H1 (cell line): ENCODE measurements at places on chromosomes 2 and 18.

DNA sequence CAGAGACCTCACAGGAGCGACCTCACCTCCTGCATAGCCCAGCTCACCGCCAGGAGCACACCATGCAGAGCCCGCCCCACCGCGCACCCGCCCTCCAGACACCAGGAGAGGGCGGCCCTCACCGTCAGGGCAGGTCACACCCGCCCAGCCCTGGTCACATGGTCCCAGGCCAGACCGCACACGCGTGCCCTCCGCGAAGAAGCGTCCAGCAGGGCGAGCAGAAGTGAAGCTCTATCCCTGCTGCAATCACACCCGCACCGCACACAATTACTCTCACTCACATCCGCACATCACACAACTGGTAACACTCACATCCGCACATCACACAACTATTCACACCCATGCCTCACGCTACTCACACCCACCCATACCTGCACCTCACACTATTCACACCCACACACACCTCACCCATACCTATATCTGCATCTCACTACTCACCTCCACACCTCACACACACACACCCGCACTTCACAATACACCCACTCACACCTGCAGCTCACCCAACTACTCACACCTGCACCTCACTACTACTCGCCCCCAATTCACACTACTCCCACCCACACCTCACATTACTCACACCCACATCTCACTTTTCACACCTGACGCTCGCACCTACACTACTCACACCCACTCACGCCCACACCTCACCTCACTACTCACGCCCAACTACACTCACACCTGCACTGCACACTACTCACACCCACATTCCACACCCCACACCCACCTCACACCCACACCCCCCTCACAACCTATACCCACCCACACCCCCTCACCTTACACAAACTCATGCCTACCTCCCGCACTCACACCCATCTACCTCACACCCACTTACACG, 242.0 kb downstream of the HDAC4 start:
- no peak for DNase-seq

- no peak for DNase-seq
Measured at GRCh38 chr2:23363831-23364230, 21.1 kb upstream of the KLHL29 start.

- DNase-seq: no peak
Measured at GRCh38 chr2:199946196-199946595, 9.1 kb downstream of the TYW5 start.

GRCh38 chr2:107809835-107810234, 16.9 kb upstream of the RGPD4 start:
- no peak for DNase-seq

DNA sequence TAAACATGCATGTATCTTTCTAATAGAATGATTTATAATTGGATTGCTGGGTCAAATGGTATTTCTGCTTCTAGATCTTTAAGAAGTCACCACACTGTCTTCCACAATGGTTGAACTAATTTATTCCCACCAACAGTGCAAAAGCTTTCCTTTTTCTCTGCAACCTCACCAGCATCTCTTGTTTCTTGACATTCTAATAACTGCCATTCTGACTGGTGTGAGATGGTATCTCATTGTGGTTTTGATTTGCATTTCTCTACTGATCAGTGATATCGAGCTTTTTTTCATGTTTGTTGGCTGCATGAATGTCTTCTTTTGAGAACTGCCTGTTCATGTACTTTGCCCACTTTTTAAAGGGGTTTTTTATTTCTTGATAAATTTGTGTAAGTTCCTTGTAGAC, 182.5 kb downstream of the ANKRD44 start:
- no peak for DNase-seq

GRCh38 chr2:29246383-29247300, 131.4 kb downstream of the CLIP4 start:
- DNase-seq: no peak

- no peak for DNase-seq
Measured at GRCh38 chr2:236768393-236769140, 198.9 kb downstream of the ACKR3 start.

DNA sequence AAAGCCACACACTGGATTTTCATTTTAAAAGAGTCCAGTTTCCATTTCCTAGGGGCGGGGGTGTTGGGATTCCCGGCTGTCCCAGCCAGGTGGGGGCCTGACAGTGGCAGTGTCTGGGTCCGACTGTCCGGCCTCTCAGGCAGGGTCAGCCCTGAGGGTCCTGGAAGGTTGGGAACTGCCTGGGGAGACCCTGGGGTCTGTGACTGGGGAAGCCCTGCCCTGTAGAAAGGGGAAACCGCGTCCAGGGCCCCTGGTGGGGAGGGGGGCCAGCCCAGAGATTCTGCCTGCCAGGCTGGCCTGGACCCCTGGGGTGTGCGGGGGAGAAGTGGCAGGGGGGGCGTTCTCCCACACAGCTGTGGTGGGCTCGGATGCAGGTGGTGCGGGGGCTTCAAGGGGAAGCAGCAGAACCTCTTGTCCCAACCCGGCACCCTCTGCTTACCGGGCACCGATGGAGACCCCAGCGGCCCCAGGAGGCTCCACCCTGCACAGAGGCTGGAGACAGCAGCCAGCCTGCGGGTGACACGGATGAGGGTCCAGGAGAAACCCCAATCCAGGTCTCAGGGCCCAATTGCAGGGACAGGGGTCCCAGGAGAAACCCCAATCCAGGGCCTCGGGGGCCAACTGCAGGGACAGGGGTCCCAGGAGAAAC, 4.9 kb downstream of the RTP5 start:
- DNase-seq: no peak
